Mesenchymal stem cell (in vitro differentiated cells and primary cell): ENCODE measurements at places on chromosomes 11 and 22.

DNA sequence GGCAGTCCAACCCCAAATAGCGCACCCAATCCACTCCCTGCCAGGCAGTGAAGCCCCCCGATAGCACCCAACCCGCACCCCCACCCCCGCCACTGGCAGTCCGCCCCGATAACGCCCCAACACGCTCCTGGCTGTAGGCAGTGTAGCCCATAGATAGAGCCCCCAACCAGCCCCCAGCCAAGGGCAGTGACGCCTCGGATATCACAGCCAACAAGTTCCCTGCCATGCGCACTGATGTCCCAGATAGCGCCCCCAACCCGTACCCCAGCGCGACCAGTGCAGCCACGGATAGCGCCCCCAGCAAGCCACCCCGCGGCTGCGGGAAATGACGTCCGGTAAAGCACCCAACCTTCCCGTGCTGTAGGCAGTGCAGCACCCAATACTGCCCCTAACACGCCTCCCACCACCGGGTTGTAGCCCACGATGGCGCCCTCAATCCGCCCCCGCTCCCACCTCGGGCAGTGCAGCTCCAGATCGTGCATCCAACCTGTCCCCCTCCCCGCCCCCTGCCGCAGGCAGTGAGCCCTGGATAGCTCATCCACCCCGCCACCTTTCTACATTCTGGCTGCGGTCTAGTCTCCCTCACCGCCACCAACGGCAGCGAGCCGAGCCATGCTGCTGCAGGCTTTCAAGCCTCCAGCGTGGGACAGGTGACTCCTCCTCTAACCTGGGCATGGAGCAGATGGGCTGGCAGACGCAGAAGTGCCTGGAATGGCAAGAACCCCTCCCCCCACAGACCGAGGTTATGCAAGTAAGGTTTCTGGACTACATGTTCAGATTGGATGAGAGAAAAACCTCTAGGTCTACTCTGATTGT lies 625 bp downstream of the RFPL2 start:
- no peak for DNase-seq

DNA sequence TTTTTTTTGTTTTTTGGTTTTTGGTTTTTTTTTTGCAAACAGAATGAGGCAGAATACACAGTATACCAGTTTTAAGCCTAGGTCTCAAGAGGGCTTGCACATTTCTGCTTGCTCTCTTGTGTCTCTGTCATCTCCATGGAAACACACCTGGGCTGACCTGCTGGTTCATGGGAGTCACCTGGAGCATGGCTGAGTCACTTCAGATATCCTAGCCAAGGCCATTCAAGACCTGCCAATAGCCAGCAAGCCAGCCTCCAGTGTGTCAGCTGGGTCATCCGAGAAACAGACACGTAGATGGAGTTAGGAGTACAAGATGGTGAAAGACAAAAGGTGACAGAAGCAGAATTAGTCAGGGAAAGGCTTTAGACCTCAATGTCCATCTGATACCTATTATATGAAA lies 124.2 kb upstream of the SEZ6L start:
- no peak for DNase-seq

GRCh38 chr11:9507277-9507580 lies 46.4 kb downstream of the ZNF143 start:
- no peak for DNase-seq

DNA sequence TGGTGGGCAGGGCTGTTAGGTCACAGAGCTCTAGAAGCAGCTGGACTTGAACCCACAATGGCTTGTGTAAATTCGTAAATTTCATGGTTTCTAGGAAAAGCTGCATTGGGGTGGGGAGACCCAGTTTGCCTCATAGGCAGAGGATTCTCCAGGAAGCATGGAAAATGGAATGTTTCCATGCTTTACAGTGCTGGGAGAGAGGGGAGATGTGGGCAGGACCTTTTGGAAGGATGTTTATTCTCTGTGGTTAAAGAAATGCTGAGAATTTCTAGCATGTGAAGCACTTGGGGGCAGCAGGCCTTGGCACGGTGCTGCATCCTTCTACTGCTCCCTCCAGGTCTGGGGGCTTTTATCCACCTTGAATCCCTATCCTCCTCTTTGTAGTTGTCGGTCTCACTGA lies 46.3 kb downstream of the TRAF6 start:
- peak; percentile 75 for DNase-seq

DNA sequence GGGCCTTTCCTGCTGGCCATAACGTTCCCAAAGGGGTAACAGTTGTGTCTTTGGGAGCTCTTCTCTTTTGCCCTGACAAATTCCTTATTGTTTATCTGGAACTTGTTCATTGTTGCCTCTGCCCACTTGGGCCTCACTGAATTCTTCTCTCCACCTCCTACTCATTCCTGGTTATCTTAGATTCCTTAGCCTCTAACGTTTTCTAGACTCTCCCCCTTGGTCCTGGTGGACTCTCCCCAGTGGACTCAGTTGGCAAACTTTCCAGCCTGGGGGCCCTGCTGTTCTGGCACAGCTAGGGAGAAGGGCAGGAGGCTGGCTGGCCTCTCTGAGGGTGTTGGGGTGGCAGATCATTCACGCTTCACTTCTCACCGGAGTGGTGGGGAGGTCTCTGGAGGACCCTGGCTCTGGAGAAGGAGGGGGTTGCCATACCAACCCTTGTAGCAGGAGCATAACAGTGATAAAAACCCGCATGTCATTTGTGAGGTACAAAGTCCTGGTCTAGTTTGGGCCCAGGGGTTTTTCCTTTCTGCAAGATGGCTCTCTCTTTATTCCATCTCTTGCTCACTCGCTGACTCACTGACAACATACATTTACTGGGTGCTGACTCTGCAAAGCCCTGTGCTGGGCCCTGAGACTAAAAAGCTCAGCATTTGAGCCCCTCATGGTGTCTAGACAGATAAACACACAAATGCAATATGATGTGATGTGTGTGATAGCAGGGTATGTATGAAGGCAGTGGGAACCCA lies 39.7 kb downstream of the YWHAH start:
- DNase-seq = no peak

- DNase-seq = no peak
Measured at GRCh38 chr11:11436715-11437313, 83.8 kb upstream of the CSNK2A3 start.

- DNase-seq = peak; percentile 72
Measured at GRCh38 chr11:63536669-63537292, at the start of gene PLAAT4. Gene PLAAT4, plus strand, starts transcription at chr11:63536808. Its CDS starts 61 bp downstream, at chr11:63536869.

DNA sequence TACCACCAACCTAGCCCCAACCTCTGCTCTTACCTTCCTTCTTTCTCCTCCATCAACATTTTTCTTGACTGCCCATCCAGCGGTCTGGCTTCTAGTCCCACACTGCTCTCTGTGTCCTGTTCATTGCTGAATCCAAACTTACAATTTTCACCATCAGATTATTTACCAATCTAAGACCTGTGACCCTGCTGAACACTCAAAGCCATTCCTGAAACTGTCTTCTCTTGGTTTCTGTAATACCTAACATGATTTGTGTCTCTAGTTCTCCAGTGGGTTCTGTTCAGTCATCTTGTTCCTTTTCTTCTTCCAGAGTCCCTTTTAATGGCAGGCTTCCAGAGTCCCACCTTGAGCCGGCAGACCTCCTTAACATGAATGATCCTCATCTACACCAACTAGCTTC lies 24.1 kb downstream of the RRAS2 start:
- DNase-seq = no peak

DNA sequence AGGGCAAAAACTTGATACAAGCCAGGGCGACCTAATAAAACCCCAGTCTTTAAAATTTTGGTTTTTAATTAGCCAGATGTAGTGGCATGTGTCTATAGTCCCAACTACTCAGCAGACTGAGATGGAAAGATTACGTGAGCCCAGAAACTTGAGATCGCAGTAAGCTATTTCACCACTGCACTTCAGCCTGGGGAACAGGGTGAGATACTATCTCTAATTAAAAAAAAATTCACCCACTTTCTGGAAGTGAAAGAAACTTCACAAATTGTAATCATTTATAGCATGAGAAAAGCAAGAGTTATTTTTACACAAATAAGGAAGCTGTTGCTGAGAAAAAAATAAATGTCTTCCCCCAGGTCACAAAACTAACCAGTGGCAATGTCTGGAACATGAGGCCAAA lies 882 bp upstream of the GLYATL2 start:
- no peak for DNase-seq

DNA sequence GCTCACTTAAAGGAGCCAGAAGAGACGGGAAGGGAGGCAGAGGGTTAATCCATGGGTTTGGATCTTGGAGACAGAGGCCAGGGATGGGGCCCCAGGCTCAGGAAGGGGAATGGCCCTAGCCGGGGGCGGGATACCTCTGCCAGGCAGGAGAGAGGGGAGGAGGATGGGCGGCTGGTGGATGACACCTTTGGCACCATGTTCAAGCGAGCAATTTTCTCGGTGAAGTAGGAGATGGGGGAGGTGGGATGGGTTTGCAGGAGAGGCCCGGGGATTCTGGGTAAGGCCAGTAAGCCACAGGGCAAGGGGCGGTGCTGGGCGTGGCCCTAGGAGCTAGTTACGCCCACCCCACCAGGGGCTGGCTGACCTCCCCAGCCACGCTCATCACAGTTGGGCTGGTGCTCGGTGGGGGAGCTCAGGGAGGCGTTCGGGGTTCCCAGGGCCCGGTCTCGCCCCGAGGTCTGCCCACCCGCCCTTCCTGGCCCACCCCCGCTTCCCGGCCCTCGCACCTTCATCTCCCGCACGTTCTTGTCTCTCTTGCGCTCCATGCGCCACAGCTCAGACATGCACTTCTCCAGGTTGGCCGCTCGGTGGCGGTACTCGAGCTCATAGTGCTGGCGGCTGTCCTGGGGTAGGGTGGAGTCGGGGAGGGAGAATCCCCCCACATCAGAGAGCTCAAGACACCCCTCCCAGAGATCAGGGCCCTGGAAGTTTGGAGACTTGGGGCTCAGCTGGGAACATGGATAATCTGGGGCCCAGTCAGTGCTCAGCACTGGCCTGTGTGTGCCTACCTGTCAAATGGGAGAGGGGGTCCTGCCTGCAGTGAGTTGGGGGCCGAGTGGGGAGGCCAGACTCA lies 12.7 kb downstream of the BAIAP2L2 start:
- DNase-seq = peak; percentile 35

DNA sequence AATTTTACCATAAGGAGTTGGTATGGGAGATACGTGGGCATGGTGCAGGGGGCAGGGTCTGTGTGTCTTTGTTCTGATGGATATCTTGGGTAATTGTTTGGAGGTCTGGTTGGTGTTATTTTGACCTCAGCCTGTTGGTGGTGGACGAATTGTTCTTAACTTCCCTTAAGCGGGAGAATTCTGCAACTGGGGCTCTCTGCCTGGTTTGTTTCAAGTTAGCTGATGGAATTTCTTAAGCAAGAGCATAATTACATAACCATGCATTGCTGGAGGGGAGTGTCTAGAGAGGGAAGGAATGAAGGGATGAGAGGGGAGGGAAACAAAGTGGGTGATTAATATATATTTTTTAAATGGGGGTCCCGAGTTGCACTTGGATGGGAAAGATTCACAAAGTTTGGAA lies 908.5 kb upstream of the RAG2 start:
- DNase-seq = no peak

DNA sequence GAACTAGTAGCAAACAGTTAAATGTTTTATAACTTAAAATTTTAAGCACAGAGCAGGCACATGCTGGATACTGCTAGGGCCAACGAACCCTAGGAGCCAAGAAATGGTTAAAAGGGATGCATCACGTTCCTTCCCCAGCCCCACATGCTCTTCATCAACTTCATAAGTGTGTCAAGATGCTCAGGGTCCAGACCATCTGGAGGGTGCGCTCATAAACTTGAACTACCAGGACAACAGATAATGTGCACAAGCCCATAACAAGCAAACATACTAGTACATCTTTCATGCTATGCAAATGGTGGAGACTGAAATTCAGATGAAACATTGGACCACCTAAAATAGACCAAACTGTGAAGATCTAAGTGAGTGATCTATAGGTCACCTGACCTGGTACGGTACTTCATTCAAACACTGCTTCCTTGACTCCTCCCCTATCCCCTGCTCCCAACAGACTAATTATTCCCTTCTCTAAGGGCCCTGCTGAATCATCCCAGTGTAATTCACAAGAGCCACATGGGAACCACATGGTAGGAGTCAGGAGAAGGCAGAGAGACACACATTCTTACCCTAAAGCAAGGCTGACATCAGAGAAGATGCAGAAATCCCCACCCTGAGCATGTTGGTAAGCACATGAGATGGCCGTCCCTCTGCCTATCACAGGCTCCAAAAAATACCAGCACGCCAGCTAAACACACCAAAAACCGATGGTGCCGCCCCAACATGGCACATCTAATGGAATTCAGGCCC lies 83.9 kb downstream of the ETS1 start:
- peak; percentile 96 for DNase-seq

DNA sequence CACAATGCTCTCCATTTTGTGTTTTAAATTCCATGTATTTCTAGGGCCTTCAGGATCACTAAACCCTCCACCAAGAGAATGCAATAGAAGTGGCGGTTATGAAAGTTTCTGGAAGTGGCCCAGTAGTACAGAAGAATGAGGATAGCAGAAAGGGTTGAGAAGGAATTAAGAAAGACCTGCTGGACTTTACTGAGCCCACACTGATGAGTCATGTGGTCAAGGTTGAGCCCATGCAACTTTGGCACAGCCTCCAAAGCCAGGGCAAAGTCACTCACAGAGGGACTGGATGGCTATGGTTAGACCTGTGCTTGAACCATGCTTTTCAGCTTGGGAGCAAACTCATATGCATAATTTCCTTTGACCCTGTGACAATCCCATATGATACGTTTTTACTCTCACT lies 102.9 kb upstream of the PLET1 start:
- DNase-seq = peak; percentile 56

GRCh38 chr11:37544491-37544890 lies 946.5 kb upstream of the RAG2 start:
- no peak for DNase-seq

GRCh38 chr11:131483877-131484276 lies 113.5 kb downstream of the NTM start:
- no peak for DNase-seq

GRCh38 chr11:29934115-29934638 lies 82.7 kb downstream of the KCNA4 start:
- DNase-seq = no peak

DNA sequence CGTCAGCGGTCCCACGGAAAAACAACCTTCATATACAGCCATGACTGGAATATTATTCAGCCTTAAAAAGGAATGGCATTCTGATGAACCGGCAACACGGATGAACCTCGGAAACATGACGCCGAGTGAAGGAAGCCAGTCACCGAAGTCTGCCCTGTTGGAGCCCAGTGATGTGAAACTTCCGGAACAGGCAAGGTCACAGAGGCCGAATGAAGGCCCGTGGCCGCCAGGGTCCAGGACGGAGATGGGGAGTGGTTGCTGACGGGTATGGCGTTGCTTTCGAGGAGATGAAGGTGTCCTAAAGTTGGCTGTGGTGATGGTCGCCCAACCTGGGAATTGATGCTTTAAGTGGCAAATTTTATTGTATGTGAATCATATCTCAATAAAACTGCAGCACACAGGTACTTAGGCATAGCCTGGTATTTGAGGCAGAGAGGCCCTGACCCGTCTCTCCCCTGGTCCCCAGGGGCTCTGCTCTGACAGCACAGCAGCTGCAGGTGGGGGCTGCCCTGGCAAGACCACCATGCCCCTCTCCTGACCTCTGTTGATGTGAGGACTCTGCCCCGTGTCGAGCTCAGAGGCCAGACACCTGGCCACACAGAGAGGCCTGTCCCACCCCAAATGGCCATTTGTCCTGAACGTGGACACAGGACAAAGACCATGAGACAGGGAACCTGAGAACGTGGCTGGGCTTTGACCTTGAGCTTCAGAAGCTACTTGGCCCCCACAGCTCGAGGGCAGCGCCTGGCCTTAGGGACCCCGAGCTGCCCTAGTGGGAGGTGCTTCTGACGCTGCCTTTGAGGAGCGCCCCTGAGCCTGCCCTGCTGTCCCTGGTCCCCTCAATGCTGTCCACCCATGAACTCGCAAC lies 1090.8 kb downstream of the BRD1 start:
- DNase-seq = no peak

- DNase-seq = no peak
Measured at GRCh38 chr22:24997023-24997422, 44.5 kb downstream of the KIAA1671 start.
